Left renal pelvis (tissue), 4 donors: ENCODE measurements at places on chromosomes 12 and 14.

DNA sequence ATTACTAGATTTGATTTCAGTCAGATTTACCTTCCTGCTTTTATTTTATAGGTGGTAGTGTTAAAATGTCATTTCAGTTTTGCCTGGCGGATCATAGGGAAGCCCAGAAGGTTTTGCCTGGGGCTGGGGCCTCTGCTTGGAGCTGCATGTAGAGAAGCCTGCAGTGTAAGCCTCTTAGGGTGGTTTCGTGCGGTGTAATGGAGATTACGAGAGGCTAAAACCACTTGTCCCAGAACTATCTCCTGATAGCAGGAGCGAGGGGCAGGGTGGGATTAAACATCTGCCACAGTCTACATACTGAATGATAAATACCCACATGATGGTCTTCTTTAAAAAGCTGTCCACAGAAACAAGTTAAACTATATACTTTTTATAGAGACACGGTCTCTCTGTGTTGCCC is 35.0 kb upstream of the DICER1 start:
- no peak for DNase-seq

DNA sequence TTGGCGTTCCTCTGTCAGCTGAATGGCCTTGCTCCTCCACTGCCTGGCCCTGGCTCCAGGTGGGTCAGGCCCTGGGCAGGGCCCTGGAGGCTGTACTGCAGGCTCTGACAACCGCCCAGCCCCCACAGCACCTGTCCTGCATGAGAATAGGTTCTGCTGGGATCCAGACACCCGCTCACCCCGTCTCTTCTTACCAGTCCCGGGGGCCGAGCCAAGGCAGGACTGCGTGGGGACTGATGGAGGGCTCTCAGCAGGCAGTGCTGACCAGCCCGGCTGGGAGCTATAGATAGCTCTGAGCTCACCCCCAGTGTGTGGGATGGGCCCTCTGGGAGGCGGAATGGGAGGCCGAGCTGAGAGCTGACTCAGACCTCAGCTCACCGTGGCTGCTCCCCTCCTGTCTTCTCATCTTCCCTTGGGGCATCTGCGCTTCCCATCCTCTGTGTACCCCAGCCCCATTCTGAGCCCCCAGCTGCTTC is 39.6 kb downstream of the TEAD4 start:
- DNase-seq = peak; percentile 27

- no peak for DNase-seq
Measured at GRCh38 chr12:101878243-101878821, 952 bp downstream of the DRAM1 start.

DNA sequence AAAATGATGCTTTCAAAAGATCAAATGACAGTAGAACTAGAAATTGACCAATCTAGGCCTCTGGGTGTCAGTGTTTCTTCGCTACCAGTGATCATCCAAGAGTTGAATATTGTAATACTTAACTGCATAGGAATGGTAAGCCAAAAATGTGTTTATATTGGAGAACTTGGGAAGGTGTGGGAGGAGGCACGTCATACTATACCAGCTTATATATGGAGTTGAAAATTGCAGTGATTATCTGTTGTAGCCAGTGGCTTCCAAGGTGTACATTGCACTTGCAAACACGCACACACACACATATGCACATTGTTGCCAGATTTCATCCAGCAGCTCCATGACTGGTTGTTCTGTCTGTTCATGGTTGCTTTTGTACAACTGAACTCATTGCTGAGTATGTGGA is 36.1 kb downstream of the EID3 start:
- no peak for DNase-seq

- no peak for DNase-seq
Measured at GRCh38 chr14:87231336-87232026, 761.5 kb downstream of the GALC start.

DNA sequence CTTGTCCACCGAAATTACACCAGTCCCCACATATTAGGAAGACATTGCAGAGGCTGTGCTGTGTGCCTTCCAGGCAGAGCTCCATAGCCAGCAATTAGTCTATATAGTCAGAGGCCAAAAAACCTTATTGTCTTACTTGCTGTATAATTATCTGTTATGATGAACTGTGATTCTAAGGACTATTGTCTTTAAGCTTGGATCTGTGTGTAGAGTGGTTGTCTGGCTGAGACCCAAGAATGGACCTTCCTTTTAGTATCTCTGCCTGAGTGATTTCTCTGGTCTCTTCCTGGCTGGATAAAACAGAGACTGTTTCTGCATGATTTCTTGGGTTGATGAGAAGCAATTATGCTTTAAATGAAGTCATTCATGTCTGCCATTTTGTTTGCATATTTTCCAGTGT is 465.3 kb downstream of the PRKD1 start:
- no peak for DNase-seq
